ENCODE measurements at places on chromosomes 3 and 15.

- no peak for DNase-seq
Observed at GRCh38 chr3:42802876-42803413, 1.3 kb downstream of the HIGD1A start.

GRCh38 chr3:8775602-8776001, 6.2 kb upstream of the OXTR start:
- no peak for DNase-seq

DNA sequence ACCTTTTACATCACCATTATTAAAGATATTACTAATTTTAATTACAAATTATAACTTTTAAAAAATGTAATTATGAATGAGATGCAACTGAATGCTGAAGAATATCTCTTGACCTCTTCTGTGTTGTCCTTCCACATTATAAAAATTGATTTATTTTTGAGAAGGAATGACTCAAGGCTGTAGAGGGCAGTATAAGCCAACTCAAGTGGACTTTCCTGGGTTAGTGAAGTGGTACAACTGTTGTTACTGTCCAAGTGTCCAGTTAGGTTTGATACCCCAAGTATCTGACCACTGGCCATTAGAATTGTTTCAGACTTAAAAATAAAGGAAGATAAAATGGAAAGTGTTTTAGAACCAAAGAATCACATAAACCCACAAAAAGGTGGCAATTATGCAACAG, 51.9 kb downstream of the BBX start:
- no peak for DNase-seq

GRCh38 chr15:90020936-90021507, 19.9 kb downstream of the ZNF710 start:
- DNase-seq: no peak

DNA sequence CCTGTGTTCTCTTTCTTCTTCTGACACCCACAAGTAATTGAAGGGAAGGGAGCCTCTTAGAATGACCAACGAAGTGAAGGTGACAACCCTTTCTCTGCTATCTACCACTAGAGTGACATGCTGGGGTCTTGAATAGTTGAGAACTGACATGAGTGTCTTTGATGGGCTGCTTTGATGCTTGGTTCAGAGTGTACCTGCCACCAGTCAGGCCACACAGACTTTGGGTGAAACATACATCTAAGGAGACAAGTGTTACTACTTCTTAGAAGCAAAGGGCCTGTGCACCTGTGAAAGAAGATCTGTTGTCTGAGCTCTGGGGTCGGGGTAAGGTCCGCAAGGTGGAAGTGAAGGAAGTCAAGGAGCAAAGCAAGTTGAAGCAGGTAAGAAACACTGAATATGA, 1040.7 kb upstream of the CFAP20DC start:
- no peak for DNase-seq

GRCh38 chr15:74274470-74275038, 38.4 kb downstream of the CCDC33 start:
- DNase-seq: no peak

DNA sequence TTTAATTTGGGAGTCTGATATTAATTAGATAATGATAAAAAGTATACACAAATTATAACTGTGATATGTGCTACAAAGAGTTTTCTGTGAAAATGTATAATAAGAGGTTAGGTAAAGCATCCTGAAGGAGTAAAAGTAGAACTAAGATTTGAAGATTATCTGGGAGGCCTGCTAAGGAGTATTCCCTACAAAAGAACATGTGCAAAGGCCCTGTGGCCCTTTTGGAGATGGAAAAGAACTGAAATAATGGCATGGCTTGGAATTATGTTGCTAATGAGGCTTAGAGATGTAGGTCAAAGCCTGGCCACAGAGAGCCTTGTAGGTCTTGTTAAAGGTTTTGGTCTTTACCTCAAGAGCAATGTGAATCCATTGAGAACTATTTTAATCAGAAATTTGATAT, 82.0 kb downstream of the ZIC4 start:
- no peak for DNase-seq

GRCh38 chr15:94061041-94061440, 170.3 kb upstream of the MCTP2 start:
- no peak for DNase-seq

GRCh38 chr3:180983136-180983535, 6.4 kb downstream of the DNAJC19 start:
- no peak for DNase-seq

DNA sequence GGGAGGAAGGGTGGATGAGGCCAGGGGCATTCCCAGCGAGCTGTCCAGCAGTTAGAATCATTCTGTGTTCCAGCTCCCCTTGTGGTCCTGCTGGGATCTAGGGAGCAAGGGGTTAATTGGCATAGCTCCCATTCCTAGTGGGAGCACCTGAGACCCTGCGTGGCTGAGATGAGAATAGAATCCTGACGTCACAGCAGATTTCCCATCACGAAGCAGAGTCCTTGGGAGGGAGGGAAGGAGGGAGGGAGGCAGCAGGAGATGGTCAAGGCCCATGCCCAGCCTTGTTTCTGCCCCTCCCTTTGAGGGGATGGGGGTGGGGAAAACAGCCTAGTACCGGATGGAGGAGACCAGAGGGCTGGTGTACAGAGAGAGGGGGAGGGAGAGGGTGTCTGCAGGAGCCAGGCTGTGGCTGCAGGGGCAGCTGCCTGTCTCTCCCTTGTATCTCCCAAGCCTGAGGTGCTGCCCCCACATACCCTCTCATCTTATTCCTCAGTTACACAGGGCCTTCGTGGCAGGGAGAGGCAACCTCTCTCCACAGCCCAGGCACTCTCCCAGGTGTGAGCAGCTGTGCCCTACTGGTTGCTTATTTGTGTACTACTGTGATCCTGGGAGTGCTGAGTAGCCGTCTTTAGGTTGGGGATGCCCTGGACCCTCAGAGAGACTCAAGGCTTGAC, 5.4 kb downstream of the TYRO3 start:
- peak; percentile 63 for DNase-seq

- no peak for DNase-seq
Observed at GRCh38 chr15:100867433-100867832, 12.2 kb upstream of the ALDH1A3 start.

DNA sequence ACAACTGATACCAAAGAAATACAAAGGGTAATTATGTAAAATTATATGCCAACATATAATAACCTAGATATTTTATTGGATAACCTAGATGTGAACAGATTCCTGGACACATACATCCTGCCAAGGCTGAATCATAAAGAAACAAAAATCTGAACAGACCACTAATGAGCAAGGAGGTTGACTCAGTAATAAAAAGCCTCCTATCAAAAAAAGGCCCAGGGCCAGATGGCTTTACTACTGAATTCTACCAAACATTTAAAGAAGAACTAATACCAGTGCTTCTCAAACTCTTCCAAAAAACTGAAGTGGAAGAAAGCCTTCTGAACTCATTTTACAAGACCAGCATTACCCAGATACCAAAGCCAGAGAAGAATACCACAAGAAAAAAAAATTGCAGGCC, 32.4 kb downstream of the THBS1 start:
- no peak for DNase-seq

DNA sequence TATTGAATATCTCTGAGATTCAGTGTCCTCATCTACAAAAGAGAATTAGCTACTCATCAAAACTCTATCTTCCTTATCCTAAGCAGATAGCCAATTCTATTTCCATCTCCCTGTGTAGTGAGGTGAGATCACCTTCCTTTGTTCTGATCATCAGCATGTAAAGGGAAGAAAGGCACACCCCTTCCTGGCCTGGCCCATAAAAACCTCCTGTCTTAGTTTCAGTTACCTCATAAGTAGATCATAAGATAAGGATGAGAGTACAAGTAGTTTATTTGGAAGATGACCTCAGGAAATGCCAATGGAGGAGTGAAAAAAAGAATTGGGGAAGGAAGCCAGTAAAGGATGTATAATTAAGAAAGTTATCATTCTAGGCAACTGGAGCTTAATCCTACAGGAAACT, 114.5 kb upstream of the GADL1 start:
- DNase-seq: no peak

- DNase-seq: no peak
Observed at GRCh38 chr3:186514296-186515002, 29.7 kb downstream of the CRYGS start.

DNA sequence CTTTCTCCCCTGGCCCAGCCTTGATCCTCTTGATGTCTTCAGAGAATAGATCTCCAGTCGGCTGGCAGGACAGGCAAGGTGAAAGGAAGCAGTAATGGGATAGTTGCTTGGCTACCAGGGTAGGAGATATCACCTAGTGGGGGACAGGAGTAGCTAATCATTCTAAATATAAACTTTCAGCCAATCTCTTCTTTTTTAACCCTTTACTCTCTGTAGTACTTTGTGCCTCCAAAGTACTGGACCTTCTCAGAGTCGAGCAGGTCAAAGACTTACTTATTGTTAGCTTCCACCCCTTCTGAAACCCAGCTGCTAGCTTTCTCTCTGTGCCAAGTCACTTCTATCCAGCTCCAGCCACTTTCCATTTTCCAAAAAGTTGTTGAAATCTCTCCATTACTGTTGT, 43.4 kb upstream of the FILIP1L start:
- no peak for DNase-seq

GRCh38 chr15:76337696-76338485, 1.3 kb downstream of the ISL2 start:
- DNase-seq: peak; percentile 33

- no peak for DNase-seq
Observed at GRCh38 chr3:156655819-156656550, 18.4 kb upstream of the TIPARP start.

DNA sequence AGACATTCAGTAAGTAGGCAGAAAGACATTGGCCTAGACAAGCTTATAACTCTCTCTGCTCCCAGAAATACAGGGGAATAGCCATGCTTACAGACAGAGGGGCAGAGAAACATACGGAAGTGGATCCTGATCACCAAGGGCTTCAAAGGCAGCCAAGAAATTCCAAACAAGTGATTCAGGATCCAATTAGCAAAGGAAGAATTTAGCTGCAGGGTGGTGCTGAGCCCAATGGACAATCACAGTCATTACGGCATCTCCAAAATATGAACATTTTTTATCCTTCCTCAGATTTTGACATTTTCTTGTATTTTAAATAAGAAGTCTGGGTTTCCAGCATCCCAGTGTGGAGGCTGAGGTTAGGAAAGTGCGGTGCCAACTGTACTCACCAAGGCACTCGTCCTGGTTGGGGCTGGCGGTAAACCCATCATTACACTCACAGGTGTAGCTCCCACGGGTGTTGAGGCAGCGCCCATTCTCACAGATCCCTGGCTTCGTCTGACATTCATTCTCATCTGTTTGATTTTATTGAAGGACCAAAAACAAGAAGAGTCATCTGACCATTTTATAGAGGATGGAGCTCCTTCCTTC, 96.8 kb downstream of the DUT start:
- no peak for DNase-seq

- DNase-seq: peak; percentile 77
Observed at GRCh38 chr15:65791335-65792137, 557 bp downstream of the DENND4A start.

GRCh38 chr3:143167969-143168854, 48.6 kb downstream of the CHST2 start:
- DNase-seq: no peak

GRCh38 chr3:20658491-20658890, 472.5 kb upstream of the SGO1 start:
- no peak for DNase-seq

GRCh38 chr3:12965999-12966846, 107.0 kb downstream of the IQSEC1 start:
- no peak for DNase-seq

DNA sequence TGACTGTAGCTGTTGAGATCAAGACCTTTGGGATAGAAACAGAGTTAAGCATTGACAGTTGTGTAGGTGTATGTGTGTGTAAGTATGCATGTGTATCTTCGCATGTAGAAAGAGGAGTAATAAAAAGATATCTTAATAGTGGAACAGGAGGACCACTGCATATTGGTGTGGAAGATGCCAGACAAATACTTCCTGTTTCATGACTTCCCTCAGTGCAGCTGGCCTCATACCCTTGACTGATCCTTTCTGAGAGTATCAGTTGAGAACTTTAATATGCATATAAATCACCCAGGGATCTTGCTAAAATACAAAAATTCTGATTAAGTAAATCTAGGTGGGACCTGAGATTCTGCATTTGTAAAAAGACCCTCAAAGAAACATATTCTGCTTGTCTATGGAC, 8.5 kb upstream of the ZBED2 start:
- DNase-seq: no peak

DNA sequence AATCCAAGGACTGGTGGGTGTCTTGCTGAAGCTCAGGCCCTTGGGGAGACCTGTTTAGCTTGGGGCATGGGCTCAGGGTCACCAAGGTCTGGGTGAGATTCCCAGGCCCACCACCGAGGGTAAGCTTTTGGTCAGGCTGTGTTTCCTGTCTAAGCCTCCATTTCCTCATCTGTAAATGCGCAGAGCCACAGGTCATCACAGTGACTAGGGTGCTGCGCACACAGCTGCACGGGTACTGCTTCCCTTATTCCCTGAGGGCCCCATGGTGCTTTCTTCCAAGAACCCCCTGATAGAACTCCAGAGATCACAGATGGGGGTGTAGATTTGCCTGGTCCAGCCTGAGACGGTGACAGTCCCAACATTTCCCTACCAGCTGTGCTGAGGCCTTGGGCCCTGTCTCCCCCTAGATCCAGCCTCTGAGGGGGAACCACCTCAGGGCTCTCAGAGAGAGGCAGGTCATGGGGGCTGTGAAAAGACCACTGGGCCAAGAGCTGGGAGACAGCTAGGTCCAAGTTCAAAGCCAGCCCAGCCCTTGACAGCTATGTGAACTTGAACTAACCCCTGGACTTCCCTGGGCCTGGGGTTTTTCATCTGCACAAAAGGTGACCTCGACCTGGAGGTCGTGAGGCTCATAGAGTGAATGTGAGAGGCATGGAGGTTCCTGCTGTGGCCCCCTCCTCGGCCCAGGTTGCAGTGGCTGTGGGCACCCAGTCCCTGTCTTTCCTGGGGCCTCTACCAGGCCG, 60.7 kb downstream of the SEMA3G start:
- DNase-seq: no peak

DNA sequence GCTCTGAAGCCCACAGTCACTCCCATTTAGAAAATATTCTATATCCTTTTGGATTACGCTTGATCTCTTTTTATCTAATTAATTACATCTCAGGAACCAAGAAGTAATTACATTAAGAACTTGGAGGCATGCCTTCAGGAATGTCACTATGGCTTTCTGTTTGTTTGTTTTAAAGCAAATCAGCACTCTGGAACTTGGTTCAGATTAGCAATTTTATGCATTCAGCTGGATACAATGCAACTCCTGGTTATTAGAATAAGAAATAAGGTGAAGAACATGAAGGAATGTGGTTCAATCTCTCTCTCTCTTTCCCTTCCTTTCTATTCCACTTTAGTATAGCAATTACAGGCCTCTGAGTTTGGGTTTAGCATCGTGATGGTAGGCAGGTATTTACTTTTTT, 235.8 kb downstream of the FHIT start:
- DNase-seq: no peak

- no peak for DNase-seq
Observed at GRCh38 chr3:11134794-11135193, 19.5 kb upstream of the HRH1 start.

DNA sequence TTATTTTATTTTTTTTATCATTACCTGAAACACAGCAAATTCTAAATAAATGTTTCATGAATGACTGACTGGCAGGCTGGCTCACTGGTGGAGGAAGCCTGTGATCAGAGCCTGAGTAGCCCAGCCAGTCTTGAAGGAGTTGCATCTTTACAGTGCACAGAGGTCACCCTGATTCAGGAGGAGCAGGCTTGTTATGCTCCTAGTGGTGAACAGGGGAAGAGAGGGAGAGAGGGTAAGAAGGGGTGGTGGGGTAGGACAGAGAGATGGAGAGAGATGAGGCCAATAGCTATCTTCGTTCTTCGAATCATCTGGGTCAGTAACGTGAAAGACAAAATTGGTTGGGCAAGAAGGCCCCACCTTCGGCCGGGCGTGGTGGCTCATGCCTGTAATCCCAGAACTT, 202.6 kb upstream of the MCTP2 start:
- DNase-seq: no peak
